D341Med (cell line): ENCODE measurements at places on chromosomes 3 and 15.

- no peak for DNase-seq
Observed at GRCh38 chr15:29765234-29765841, 56.9 kb downstream of the TJP1 start.

- no peak for DNase-seq
Observed at GRCh38 chr3:46114323-46114988, 87.2 kb upstream of the XCR1 start.

GRCh38 chr15:96997538-96997937 lies 667.0 kb downstream of the NR2F2 start:
- no peak for DNase-seq

- DNase-seq, result no peak
Observed at GRCh38 chr15:31447931-31448634, 121.4 kb downstream of the KLF13 start.

DNA sequence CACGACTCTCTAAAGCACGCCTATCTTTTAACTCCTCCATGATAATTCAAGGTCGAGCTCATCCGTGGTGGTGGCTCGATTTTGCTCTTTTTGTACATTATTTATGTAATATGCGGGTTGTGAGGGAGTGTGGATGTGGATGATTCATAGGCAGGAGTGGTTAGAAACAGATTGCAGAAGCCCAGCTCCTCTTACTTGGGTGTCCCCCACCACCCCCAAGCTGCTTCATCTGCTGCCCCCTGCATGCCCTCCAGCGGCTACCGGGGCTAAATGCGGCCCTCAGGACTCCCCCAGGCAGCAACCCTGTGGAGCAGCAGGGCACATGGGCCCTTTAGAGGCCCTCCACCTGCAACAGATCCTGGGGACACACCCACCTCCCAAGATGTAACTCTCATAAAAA lies 111.5 kb upstream of the SELENOK start:
- DNase-seq, result no peak

DNA sequence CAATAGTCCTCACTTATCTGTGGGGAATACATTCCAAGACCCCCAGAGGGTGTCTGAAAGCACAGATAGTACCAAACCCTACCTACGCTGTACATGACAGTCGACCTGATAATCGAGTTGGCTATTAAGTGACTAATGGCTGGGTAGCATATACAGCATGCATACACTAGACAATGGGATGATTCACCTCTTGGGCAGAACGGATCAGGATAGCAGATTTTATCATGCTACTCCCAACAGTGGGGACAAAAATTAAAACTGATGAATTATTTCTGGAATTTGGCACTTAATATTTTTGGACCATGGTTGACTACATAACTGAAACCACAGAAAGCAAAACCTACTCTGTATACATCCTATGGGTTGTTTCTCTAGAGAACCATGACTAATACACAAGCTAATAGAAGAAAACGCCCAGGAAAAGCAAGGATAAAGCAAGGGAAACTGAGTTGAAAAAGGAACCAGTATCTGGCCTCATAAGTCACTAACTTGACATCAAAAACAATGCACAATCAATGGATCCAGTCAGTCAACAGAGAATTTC lies 15.5 kb downstream of the ATG3 start:
- no peak for DNase-seq

GRCh38 chr3:74842649-74843048 lies 228.2 kb upstream of the CNTN3 start:
- no peak for DNase-seq

GRCh38 chr3:23940775-23941174 lies 4.3 kb upstream of the NR1D2 start:
- no peak for DNase-seq

- DNase-seq, result no peak
Observed at GRCh38 chr3:27930052-27930602, 208.0 kb upstream of the EOMES start.

DNA sequence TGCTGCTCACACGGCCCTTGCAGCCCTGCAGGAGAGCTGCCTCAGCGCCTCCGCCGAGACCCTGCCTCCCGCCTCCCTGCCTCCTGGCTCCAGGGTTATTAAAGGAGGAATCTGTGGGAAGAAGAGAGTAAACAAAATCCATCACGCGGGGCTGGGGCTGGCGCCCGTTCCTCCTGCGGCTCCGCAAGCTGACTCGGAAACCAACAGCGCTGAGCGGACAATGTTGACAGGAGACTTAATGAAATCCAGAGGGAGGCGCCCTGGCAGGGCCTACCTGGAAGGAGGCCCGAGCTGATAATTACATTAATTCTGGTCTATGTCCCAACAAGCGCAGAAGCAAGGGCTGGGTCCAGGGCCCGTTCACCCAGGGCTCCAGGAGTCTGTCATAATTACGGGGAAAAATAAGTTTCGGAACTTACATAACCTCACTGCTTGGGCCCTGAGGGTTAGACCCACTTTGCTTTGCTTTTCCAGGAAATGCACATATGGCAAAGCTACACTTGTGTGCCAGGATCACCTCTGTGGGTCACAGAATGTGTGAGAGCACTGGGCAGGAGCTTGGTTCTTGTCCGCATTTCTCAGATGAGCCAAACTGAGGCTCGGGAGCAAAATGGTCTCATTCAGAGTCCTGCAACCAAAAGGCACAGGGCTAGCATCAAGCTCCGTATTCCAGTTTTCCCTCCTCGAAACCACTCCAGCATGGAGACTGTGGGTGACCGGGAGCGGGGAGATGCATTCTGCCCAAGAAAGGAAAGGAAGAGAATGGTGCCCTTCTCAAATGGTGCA lies 43.8 kb upstream of the SLC6A6 start:
- DNase-seq, result no peak

DNA sequence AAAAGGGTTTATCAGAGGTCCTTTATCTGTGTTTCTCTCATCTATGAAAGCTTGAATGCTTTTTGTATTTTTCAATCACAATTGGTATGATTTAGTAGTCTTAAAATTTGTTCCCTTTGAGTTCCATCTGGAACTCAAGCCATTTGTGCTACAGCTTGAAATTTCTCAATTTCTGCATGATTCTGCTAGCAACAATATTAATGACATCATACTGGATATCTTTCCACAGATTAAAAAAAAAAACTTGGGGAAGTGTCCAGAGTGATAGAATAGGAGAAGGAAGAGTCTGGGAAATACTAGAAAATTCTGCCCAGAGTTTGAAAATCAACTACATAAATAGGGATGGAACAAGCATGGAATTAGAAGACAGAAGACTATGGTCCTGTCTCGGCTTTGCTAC lies 9.3 kb upstream of the FBN1 start:
- no peak for DNase-seq

DNA sequence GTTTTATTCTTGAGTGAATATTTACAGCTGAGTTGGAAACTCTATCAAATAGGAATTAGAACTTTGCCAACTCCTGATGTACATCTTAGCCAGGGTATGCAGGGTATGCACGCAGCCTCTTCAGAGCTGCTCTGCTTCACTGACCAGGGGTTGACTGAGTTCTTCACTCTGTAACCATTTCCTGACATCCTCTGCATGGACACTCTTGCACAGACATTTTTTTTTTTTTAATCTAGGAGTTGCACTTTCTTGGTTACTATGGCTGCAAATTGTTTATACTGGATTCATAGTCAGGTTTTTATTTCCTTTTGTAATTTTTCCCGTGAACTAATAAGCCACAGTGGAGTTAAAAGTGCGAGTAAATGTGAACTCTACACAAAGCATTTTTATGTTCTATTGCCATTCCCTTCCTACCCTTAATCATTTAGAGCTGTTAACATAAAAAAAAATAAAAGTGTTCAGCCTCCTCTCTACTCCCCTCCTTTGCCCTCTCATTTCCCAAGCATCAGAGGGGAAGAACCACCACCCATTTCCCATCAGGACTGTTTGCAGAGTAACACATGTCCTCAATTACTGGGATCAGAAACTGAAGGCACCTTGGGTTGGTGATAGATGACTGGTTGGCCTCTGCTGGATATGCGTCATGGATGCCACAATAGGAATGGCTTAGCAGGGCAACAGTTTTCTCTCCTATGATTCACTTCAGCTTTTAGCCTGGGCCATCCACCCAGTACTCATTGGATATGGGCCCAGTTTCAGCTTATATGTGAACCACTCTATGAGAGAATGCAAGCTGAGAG lies 54.0 kb downstream of the DUT start:
- no peak for DNase-seq

DNA sequence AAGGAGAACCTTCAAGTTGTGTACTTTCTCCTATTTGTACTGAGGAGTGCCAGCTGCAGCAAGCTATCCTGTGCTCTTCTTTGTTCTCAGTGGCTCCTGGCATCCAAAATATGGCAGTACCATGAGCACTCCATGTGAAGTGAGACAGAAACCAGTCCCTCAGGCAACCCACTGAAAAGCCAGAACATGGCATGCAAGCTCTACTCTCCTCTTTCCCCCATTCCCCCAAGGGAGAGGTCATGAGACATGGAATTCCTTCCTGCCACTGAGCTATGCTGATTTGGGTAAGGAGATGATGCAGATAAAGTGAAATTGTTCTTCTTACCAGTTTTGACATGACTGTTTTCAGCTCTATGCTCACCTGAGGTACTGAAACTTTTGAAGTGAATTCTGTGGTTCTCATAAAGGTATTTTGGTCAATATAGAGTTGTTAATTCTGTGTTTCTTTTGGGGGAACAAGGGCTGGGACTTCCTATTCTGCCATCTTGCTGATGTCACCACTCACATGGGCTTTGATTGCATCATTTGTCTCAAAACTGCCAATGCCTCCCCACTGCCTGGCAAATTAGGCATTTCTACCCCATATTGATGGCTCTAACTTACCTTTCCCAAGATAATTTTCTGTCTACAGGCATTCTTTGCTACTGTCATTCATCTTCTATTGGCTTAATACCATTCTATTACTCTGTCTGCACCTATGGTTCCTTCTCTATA lies 22.8 kb upstream of the CEP152 start:
- no peak for DNase-seq

DNA sequence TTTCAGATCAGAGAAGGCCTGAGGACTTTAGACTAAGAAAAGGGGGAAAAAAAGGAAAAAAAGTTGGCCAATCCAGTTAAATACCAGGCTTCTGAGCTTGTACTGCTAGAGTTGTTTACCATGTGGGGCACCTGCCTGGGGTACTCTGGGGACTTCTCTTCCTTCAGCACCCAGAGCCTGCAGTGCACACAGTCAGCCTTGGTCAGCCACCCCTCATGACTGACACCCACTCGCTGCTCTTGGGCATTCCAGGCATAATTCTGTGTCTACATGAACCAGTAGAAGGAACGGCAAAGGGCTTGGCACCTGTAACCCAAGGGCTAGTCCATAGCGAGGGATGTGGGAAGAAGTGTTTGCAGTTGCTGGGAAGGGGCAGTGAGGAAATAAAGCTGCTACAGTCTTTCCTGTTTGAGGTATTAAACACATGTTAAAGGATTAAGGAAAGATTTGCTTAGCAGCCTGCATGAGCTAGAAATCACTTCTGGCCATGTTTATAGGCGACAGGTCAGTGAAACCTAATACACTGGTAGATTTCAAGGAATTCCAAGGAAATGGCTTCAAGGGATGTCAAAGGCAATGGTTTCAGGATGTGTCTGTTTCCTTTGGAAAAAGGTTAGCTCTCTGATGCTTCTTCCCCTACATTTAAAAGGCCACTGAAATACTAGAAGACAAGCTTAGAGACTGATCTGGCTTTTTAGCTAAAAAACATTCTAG lies 232.5 kb downstream of the CHST2 start:
- no peak for DNase-seq

DNA sequence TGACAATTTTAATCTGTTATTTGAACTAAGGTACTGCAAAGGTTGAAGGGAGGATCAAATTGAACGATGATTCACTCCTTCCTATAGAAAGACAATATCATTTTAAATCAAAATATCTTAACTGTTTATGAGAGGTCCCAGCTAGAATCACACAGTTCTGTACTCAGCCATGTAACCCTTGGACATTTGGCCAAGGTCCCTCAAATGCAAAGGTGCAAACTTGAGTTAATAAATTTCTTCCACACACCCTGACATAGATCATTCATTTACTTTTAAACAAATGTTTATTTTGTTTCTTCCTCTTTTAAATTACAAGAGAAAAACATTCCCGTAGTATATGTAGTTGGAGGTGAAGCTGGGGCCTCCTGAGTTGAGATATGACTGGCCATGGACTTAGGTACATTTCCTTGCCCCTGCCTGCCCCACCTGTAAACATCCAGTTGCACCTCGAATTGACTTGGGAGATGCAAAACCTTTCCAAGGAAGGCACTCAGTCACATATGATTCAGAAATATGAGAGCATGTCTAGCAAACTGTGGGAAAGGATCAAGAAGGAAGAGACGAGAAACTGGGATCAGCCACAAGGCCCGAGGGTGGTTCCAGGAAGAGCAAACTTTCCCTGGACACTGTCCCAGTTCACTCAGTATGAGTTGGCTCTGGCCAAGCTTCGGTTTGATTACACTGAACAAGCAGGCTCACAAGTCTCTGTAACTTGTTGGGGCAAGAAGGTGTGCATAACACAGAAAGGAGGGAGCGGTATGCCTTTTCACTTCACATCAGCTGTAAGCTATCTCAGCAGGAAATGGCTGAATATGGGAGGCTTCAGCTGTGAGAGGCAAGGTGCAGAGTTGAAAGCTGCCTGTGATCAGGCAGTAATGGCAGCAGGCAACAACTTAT lies 6.7 kb downstream of the TNFSF10 start:
- DNase-seq, result no peak

DNA sequence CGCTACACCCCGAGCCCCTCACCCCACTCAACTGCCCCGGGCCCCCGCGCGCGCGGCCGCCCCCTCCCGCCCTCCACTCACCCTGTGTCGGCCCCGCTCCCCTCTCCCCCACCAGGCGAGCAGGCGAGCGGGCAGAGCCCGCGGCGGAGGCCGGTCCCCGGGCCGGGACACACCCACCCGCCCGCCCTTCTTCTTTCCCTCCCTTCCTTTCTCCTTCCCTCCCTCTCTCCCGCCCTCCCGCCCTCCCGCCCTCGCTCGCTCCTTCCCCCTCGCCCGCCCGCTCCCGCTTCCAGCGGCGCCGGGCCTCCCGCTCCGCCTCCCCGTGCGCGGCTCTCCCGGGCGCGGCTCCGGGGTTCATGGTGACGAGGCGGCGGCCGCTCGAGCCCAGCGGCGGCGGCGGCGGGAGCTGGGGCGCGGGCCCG lies at the start of gene CTDSPL:
TSS of gene CTDSPL (plus strand) at position 261 of the 422 bp plus-strand sequence. CDS start 320 bp downstream, outside the sequence.
- DNase-seq, result peak; percentile 87

DNA sequence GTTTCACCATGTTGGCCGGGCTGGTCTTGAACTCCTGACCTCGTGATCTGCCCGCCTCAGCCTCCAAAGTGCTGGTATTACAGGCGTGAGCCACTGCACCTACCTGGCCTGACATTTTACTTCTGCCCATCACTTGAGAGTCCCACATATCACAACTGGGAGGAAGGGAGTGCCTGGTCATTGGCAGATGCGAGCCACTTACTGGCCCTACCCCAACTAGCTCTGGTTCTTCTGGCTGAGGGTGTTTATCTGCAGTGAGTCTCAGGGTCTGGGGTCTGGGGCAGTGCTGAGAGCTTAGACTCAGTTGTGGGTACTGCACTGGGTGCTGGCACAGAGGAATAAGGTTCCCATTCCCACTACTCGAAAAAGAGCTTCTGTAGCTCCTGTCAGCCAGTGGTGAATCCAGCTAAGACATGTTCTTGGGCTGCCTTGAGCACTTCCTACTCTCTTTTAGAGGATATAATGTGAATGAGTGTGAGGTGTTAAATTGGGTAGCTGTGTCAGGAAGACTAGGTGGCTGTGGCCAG lies 30.2 kb downstream of the DAG1 start:
- no peak for DNase-seq
